Cardiac muscle cell (in vitro differentiated cells and primary cell): ENCODE measurements at places on chromosomes 6 and 20. TPM values are rescaled to one million over a fixed set of nuclear protein-coding genes. Genes with fewer than 3 reads are reported as not detected.

SPATA25 gene
- 35.9 and 42.8 TPM in 2 replicates for total RNA-seq

DLL1 gene
- total RNA-seq: 4.3 and 4.7 TPM in 2 replicates

CRIP3 gene
- total RNA-seq: 1.4 and 5.2 TPM in 2 replicates

DEFB126 gene
- not detected in 2 replicates for total RNA-seq

RIPOR2 gene
- 4.8 and 6.9 TPM in 2 replicates for total RNA-seq

CARMIL1 gene
- total RNA-seq: 47.0 and 63.6 TPM in 2 replicates

SIRPD gene
- not detected in 2 replicates for total RNA-seq

SLC22A16 gene
- total RNA-seq: not detected in 2 replicates

BMP7 gene
- total RNA-seq: 213 and 276 TPM in 2 replicates

ELOVL5 gene
- total RNA-seq: 37.2 and 39.4 TPM in 2 replicates

GRCh38 chr6:146304181-146304580 is 239.5 kb upstream of the RAB32 start:
- no peak for DNase-seq

- DNase-seq: no peak
Measured at GRCh38 chr6:2436410-2437154, 191.2 kb upstream of the GMDS start.

DNA sequence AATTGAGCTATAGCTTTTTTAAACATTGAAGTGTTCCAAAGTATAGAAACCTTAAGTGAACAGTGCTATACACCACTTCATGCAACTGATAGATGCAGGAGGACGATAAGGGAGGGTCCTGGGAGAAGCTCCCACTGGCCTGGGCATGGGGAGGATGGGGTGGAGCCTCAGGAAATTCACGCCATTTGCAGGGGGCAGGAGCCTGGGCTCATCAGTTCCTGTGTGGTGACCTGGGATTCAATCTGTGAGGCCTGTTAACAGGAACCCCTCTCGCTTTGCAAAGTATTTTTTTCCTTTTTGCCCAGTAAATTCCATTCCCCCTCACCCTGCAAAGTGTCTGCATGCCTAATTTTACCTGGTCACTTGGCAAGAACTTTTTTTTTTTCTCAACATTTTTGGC is 11.0 kb upstream of the ASCC3 start:
- DNase-seq: no peak

GRCh38 chr20:35006531-35006971 is 50.9 kb downstream of the MYH7B start:
- no peak for DNase-seq

- DNase-seq: no peak
Measured at GRCh38 chr6:74167511-74167910, 471.5 kb downstream of the CD109 start.

GRCh38 chr6:161001421-161001820 is 9.9 kb downstream of the MAP3K4 start:
- no peak for DNase-seq

DNA sequence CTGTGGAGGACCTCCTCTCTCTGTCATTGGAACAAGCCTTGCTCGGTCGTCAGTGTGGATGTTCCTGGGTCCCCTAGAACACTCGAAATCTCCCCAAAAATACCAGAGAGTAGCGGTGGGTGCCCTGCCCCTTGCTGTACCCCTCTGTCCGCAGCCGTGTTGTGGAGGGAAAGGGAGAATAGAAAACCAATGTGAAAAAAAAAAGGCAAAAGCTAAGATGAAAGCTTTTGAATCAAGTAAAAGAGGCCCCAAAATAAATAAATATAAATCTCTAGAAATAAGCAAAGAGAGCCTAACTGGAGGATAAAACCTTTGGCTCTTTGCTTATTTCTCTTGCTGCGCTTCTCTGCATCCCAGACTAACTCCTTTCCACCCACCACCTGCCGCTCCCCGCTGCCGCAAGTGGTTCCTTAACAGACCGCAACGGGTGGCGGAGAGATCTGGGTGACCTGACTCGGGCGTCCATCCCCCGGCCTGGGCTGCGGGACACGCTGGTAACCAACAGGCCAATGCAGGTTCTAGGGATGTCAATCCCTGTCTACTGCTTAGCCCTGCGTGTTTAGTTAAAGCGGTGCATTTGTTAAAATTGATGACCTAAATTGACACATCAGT is 110.0 kb downstream of the GPX5 start:
- no peak for DNase-seq

DNA sequence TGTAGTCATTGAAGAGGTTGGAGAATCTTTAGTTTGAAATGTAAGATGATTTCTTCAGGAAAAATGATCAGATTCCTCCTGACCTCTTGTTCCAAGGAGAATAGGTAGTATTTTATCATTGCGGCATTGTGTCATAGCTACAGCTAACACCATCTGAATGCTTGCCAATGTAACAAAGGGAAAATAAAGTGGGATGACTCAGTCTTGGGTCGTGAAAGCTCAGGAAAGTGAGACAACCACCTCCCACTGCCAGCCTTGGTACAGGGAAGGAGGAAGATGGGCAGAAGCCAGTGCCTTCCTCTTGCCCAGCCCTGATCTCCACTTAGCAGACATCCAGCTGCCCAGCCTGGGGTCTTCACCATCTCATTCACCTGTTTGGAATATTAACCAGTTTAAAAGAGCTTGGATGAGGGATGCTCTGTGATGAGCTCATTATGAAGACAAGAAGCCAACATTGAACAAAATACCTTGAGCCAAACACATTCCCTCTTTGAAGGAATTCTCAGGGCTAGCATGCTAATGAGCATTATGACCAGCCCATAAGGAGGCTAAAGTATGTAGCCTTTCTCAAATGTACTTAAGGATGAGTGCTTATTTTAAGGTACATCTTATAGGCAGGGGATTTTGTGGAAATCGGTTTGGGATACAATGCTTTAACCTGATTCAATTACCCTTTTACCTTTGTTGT is 40.0 kb upstream of the APCDD1L start:
- DNase-seq: no peak

DNA sequence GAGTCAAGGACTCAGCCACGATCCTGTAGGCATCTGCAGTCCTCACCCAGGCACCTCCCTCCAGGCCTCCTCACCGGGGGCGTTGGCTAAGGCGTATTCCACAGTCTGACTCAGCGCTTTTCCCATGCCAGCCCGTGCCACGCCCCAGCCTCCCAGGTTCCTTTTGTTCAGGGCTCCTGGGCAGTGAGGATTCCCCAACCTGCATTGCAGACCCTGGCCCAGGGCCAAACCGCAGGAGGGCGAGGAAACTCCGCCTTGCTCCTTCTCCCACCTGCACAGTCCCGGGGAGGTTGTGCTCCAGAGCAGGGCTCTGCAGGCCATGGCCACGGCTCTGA is 202.8 kb upstream of the CST7 start:
- no peak for DNase-seq

GRCh38 chr20:57398231-57398821 is 7.1 kb downstream of the RBM38 start:
- DNase-seq: no peak

- DNase-seq: no peak
Measured at GRCh38 chr6:56541030-56541600, 101.6 kb downstream of the DST start.

- DNase-seq: no peak
Measured at GRCh38 chr6:42877695-42878094, 1.7 kb upstream of the RPL7L1 start.

DNA sequence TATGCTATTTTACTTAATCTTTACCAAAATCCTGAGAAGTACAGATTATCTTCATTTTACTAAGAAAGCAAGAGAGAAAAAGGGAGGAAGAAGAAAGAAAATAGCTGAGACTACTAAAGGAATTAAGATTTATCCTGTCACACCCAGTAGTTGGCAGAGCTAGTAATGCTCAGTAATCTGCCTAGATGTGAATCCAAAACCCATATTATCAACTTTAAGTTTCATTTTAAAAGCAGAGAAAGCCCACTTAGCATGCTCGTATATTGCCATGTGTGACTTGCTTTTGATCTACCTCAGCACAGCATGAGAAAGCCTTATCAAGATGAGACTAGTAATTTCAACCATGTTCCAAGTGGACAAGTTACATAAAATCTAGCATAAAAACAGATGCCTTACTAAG is 451.5 kb downstream of the TENT5A start:
- DNase-seq: no peak

DNA sequence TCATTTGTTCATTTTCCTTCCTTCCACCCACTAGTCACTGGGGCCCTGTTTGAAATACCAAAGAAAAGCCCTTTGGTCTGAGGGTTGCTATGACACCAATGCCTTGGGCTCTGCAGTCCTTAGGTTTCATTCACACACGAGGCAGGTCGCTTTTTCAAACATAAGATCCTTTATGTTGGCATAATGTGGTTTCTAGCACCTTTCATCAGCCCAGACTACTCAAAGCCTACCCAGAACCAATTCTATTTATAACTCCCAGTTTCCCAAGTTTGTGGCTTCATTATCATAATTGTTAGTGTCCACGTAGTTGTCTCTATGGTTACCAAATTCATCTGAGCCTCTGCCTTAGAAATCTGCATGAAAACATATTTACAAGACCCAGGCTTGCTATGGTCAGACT is 6.6 kb upstream of the TP53RK start:
- peak; percentile 88 for DNase-seq
